Stimulated activated CD4-positive, alpha-beta T cell treated with anti-CD3 and anti-CD28 coated beads, Interleukin-1b, Interleukin-23, amount 100 ng/mL, for 1 hour (primary cell): ENCODE measurements at places on chromosomes 12 and 14.

- no peak for DNase-seq
These were observed 65.8 kb upstream of the METAP2 start for GRCh38 chr12:95408201-95408600.

- DNase-seq, result no peak
These were observed 162.2 kb downstream of the STXBP6 start for GRCh38 chr14:24887623-24888304.

DNA sequence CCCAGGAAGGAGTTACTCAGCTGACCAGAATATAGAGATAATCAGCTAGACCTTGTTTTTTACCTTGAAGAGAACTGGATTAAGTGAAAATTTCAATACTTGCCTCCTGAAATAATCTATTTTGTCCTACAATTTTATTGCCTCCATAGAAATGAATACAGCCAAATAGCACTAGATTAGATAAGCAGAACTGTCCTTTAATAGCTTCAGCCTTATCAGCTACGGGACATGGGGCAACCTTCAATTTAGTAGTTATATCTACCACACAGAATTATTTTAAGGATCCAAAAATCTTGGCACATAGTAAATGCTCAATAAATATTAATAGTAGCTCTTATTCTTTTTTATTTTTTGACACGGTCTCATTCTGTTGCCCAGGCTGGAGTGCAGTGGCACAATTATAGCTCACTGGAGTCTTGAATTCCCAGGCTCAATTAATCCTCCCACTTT lies 67.2 kb upstream of the PLEKHG3 start:
- no peak for DNase-seq

DNA sequence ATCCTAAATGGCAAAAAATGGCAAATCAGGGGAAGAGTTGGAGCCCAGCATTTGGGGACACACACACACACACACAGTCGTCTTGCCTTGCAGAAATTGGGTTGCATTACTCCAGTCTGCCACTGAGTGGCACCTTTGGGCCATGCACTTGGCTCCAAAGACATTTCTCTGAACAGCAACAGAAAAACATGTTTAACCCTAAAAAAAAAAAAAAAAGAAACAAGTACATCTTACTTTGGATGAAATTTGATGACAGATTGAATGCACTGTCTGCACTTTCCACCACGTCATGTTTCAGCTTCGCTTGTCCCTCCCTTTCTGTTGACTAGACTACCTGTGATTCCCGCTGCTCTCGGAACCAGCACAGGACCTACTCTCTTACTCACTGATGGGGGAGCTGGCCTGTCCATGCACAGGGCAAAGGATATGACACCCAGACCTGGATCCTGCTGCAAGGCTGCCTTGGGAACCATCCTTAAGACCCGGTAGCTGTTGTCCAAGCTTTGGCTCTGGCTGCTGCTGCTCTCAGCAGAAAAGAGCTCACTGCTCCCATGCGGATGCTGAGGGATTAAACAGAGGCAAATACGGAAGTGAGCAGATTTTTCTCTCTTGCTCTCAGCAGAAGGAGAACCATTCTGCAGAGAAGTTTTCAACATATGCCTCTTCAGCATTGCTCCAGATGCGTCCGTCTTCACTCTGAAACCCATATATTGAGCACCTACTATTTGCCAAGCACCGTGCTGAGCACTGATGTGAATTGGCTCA lies 376.8 kb downstream of the DPF3 start:
- peak; percentile 58 for DNase-seq

GRCh38 chr14:100834794-100835547 lies 9.1 kb downstream of the MEG3 start:
- no peak for DNase-seq

DNA sequence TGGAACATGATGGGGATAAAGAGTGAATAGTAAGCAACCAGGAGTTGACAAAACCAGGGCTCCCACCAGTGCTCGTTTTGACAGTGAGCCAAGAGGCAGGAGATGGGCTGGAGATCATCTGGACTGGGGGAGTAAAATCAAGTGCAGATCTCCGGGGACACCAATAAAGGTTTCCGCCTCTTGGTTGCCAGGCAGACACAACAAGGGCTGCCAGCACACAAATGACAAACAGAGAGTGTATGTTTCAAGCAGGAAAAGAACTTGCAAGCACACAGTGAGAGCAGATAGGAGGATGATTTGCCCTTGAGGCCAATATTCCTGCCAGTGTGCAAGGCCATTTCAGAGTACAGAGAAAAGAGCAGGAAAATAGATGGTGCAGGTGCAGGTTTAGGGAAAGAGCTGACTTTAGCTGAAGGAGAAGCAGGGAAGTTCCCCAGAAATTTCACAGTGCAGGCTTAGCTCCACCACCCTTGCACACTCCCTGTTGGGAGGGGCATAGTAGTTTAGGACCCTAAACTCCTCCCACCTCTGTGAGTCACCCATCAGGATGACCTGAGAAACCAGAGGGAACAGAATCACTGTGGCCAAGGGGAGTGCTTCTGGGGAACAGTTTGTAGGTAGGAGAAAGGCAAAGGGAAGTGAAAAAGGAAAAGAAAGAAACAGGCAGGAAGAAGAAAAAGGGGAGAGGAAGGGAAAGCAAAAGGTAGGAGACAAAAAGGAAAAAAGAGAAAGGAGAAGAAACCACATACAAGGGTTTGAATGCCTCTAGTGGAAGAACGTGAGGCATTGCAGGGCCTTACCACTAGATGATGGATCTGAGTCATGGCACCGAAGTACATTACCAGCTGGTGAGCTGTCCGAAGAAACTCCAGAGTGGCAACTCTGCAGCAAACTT lies 404.4 kb downstream of the SLC6A15 start:
- no peak for DNase-seq

DNA sequence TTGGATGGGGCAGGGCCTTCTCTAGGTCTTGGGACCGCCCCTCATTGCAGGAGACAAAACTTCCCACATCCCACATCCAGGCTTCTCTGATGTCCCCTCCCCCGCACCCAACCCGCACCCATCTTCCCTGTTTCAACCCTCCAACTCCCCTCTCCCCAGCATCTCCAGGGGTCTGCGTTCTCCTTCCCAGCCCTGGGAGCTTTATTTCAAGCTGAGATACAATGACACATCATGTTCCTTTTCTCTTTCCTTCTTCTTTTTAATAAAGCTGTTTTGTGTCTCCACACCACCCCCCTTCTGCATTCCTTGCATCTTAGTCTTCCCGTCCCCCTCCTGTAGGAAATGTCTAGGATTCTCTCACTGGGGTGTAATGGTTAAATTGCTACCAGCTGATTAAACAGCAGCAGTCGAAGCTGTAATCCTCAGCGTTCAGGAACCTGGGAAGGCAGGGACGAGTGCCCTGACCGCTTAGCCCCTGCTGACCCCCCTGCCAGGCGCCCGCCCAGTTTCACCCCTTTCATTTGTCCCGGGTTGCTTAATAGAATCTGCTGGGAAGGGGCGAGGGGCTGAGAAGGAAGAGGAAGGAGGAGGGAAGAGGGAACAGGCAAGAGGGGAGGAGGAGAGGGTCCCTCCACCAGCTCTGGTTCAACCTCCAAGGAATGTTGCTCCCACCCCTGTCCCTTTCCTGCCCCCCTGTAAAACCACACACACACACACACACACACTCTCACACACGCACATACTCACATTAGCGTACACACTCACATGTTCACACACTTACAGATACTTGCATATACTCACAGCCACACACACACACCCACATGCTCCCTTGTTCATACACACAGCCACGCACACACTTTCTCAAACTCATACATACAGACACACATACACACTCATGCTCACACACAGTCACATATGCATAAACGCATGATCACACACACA lies 104.5 kb upstream of the MED13L start:
- DNase-seq, result no peak

DNA sequence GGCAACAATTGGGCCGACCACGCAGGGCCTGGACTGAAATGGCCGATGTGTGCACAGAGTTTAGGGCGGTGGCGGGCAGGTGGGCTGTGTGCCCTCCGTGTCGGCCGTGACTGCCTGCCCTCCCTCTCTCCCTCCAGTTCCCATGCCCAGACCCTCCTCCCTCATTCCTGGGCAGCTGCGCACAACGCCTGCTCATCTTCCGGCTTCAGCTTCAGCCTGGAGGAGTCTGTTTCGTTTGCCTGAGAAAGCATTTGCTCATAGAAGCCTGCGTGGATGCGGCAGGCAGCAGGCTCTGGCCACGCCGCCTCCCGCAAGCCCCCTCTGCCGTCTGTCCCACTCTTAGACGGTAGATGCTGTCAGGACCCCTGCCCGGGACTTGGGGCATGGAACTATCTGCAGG lies 47.3 kb upstream of the FZD10 start:
- DNase-seq, result no peak

GRCh38 chr12:121789233-121789781 lies 4.2 kb downstream of the RHOF start:
- DNase-seq, result no peak

DNA sequence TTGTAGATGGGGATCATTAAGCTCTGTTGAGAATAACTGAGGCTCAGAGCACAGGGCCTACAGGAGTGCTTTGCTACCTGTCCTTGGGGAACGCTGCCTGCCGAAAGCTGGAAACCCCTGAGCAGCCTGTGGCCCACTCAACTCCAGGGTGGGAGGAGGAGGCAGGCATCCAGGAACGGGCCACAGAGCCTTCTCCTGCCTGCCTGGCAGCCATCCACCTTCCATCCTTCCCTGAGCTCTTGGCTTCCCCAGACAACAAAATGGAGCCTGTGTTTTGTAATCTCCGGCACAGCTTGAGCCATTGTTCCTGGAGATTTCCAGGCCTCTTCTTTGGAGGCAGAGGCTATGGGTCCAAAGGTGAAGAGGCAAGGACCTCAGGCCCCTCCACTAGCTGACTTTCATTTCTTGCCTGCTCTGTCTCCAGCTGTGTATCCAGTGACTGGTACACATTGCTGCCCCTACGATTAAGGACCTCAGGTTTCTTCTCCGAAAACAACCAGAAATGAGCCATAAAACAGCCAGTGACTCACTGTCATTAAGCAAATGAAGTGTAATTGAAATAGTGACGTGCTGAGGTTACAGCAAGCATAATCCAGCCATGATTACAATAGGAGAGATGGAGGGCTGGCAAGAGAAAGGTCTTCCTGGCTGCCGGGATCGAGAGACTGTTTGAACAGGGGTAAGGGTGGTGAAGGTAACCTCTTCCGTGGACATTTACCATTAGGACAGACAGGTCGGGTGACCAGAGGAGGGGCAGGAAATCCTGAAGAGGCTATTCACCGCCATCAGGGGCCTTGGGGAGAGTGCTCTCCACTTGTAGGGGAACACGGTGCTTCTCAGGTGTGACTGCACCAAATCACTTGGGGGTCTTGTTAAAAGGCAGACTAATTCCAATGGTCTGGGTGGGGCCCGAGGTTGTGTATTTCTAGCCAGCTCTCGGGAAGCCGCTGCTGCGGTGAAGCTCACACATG lies 56.3 kb upstream of the KCNA5 start:
- DNase-seq, result no peak

DNA sequence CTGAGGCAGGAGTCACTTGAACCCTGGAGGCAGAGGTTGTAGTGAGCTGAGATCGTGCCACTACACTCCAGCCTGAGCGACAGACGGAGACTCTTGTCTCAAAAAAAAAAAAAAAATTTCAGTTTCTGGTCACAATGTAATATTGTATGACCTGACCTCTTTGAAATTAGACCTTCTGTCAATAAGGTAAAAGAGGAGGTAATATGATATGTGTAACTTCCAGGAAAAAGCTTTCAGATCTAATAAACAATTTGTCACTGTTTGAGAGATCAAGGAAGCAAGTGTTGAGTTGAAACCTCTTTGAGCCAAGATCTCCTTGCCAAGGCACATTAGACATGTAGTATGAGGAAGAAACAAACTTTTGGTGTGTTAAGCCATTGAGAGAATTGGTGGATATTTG lies 101.7 kb upstream of the ATF7IP start:
- no peak for DNase-seq

GRCh38 chr12:12265571-12266388 lies 1.1 kb downstream of the LRP6 start:
- no peak for DNase-seq

DNA sequence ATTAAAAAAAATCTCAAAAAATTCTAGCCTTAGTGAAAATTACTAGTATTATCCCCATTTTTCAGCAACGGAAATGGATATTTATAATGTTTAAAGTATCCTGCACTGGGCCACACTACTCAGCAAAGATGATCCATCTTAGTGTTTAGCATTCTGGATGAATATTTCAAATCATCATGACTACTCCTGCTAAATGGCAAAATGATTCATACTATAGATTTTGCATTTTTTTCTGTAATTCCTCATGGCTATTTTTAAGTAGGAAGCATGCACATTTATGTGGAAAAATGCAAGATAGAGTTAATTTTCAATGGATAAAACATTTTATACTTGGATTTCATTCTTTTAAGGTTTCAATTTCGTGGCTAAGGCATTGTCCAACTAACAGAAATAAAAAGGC lies 59.6 kb downstream of the LRFN5 start:
- DNase-seq, result no peak

GRCh38 chr14:36950812-36951211 lies 221.6 kb downstream of the SLC25A21 start:
- no peak for DNase-seq

GRCh38 chr12:90978117-90978770 lies 23.3 kb upstream of the CCER1 start:
- no peak for DNase-seq

DNA sequence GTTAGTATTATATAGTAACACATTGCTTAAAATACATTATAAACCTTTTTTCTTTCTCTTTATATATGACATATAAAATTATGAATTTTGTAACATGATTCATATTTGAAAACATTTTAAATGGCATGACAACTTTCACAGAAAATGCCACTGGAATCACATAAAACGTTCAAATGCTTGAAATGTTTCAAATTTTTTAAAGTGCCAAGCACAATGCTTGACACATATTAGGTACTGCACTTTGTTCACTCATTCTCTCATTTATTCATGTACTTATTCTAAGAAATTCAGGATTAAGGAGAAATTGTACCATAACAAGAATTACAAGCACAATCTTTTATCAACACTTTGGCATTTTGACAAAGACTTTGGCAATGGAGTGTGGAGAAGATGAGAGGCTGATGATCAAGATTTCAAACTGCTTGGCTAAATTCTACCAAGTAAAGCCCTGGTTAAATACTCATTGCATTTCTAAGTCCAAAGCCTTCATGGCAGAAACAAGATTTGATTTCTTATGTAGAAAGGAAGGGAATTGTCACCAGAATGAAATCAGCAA lies 232.2 kb downstream of the C12orf50 start:
- no peak for DNase-seq

DNA sequence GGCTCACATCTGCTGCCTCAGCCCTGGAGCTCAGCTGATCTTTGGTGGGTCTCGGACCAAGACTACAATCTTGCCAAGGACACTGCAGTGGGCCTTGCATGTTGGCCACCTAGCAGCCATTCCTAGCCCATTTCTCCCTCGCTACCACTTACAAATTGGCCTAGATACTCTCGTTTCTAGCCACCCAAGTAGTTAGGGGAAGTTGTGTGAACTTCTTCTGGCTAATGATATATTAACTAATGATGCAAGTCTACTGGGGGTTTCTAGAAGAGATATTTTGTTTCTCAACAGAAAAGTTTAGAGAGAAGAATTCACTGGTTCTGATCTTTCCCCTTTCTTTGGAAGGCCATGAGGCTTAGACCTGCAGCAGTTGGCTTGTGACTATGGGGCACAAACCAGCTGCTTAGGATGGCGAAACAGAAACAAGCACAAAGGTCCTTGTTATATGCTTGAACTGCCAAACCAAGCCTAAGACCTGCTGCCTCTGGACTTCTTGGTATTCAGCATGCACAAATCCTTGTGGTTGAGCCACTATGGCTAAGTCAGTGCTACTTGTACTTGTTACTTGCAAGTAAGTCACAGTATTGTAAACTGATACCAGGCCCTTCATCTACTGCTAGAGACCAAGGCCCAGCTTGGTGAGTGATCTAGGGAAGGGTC lies 30.5 kb upstream of the GPATCH2L start:
- no peak for DNase-seq

- DNase-seq, result no peak
These were observed 11.5 kb downstream of the UBC start for GRCh38 chr12:124902916-124903315.
